ENCODE measurements at places on chromosomes 12 and 14.

- DNase-seq, result no peak
Measured at GRCh38 chr14:90405101-90405500, 8.3 kb downstream of the CALM1 start.

DNA sequence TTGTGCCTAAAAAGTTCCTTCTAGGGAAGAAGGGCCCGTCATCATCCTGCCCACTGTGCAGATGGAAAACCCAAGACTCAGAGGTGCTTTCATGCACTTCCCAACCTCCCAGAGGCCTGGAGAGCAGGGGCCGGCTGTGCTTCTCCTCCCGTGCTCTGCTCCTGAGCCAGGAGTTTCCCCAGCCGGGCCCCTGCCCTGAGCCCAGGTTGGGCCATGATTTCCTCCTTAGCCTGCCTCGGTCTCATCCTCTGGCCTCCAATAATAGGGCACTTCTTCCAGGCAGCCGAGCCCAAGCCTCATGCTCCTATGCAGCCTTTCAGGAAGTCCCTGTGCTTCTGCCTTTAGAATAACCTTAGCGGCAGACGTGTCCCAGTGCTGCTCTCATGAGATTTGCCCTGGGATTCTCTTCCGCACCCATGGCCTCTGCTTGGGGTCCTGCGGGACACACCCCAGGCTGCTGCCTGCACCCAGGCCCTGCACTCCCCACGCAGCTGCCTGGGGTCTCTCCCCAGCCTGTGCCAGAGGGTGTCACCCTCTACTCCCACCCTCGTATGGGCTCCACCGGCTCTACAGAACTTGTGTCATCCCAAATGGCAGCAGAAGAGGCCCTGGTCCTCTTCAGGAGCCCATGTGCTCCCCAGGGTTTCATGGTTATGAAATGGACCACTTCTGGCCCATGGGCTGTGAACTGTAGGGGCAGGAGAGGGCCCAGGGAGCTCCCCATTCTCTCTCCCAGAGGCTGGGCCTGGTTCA lies 359.3 kb downstream of the ADGRD1 start:
- no peak for DNase-seq

DNA sequence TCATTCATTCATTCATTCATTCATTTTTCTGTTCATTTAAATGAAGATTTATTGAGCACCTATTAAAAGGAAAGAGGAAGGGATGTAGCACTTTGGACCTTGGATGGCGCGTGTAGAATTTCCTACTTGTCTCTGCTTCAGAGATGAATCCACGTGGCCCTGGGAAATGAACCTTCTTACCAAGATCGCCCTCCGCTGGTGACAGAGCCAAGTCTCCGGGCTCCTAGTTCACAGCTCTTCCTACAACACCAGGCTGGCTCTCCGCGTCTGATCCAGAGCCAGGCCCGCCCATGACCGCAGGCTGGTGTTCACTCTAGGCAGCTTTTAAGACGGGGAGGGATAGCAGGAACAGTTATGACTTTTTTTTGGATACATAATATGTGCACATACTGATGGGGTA lies 70.9 kb upstream of the PIWIL1 start:
- no peak for DNase-seq

- DNase-seq, result no peak
Measured at GRCh38 chr12:4320497-4320852, 538 bp upstream of the TIGAR start.

GRCh38 chr12:38144049-38144448 lies 172.5 kb upstream of the ALG10B start:
- DNase-seq, result no peak

DNA sequence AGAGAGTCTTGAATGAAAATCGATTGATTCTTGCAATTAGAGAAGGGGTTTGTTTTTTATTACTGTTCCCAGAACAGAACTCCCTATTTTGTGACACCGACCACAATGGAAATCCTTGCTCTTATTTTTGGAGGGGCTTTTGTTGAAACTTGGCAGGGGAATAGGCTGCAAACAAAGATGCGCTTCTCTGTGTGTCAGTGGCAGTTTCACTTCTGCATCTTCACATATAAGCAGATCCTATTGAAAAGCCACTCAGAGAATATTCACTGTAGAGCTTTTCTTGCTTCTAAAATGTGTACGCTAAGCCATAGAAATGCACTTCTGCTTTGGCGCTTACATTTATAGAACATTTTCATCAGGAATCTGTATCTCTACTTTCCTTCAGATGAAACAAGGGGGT lies 1822.4 kb upstream of the SEL1L start:
- no peak for DNase-seq

DNA sequence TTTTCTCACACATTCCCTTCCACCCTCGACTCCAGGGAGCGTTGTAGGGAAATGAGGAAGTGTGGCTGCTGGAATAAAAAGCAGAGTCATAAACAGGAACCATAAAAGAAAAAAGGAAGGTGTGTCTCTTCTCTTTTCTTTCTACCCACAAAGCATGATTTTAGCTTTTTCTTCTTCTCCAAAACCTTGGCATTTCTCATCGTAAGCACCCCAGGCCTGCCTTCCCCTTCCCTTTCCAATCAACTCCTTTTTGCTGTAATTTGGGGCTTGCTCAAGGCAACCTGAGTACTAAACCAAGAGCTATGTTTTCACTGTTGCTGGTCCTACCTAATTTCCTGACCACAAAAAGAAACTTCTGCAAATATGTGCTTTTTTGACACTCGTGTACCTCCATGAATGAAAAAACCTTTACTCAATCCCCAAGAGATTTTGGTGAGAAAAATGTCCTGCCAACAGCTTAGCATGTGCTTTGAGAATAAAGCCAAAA lies 9.2 kb downstream of the PLBD1 start:
- no peak for DNase-seq

- DNase-seq, result no peak
Measured at GRCh38 chr14:71931492-71932228, 569 bp upstream of the RGS6 start.

DNA sequence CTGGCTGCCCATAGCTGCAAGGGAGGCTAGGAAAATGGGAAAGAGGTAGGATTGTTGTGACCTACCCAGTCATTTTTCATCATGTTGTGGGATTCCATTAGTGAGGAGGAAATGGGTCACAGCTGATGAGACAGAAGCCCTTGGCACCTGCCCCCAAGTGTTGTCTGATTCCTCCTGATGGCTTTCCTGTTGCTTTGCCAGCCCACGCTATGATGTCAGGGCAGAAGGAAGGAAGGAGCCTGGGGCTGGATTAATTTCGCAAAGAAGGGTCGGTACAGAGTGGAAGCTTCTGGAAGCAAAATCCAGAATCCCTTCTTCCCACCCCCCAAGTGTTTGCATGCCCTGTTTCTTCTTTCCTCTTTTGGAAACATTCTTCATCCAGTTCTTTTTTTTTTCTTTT lies 8.7 kb downstream of the OTUB2 start:
- no peak for DNase-seq

GRCh38 chr14:96357216-96357615 lies 5.9 kb downstream of the ATG2B start:
- DNase-seq, result no peak

- DNase-seq, result no peak
Measured at GRCh38 chr12:11075642-11076041, 13.5 kb upstream of the TAS2R46 start.

DNA sequence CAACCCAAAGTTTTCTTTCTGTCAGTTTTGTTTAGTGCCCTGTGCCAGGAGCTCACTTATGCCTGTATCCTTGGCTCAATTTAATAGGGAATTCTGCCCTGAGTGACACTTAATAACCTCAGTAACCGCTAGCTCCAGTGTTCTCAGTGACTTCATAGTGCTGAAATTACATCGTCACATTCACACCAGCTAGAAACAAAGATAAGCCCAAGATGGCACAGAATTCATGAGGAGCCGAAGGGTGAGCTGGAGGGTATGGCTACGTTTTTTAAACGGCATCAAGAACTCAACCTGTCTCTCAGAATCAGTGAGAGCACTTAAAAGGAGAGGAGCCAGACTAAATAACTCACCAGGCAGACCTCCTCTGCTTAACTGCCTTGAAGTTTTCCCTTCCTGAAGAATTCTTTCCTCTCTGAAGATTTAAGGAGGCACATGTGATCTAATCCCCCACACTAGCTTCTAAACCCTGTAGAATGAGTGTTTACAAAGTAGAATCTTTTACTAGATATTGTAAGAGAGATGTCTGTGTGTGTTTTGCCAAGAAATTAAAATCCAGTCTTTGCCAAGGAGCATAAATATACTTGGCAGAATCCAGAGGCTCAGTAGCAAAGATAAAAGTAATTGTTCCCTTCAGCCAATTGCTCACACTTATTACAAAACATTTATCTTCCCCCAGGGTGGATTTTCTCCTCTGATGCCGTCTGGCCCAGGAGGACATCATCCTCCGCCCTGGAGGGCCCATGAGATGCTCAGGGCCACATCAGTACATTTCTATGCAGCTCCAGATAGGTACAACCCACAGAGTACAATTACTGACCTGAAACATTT lies 37.3 kb downstream of the PTGER2 start:
- DNase-seq, result peak; percentile 38

DNA sequence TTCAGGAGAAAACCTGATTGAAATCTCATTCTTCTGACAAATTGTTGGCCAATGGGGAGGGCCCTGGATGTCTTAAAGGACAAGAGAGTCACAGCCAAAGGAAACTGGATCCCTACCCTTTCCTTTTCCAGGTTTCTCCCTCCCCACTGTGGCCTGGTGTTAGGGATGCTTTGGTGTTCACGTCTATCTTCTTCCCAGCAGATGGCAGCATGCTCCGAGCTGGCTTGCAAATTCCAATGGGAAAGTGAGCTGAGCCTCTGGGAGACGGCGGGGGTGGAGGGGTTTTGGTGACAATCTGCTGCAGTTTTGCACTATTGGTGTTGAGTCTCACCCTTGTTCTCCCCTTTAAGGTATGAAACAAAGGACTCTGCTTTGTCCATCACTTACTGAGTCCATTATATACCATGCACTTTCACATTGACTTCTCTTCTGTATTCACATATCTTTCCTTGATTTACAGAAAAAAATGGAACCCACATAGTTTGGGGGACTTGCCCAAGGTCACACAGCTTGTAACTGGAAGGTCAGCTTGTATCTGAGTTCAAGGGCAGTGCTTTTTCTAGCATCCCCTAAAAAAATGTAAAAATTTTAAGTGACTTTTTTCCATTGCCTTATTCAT lies 39.3 kb downstream of the CCDC177 start:
- peak; percentile 64 for DNase-seq

GRCh38 chr12:50149311-50149710 lies 17.9 kb downstream of the CERS5 start:
- no peak for DNase-seq

DNA sequence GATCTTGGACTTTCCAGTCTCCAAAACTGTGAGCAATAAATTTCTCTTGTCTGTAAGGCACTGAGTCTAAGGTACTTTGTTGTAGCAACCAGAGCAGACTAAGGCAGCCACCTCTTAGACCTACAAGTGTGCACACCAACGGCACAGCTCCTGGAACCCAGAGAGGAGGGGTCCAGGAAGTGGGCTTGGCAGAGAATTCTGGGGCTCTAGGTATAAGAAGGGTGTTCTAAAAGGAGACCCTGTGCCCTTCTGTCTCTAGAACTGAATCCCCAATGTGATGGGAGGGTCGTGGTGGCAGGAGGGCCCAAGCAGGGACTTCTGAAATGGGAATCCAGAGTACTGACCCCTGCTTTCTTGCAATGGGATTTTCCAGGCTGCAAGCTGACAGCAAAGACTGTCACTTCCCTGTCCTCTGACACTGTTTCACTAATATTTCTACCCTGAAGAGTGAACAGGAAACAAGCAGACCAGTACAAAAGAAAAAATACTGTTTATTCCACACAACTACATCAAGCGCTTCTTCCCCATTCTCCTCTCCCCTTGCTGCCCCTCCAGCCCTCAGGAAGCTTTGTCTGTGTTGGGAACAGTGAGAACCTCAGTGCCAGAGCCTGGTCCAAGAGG lies 13.6 kb upstream of the TFCP2 start:
- no peak for DNase-seq

DNA sequence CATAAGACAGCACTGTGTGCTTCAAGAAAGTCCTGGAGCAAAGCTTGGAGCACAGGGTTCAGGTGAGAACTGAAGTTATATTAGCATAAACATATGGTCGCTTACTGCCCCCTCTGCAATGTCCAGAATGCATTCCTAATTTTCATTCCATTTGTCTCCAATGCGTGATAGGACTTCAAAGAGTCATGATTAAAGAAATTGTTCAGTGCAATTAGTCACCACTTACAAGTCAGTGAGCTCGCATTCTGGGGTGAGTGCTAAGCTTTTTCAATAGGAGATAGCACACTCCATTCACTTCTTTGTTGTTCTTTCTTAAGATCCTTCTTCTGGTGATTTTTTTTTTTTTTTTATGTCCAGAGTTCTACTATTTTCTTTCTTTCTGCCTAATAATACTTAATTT lies 398.4 kb downstream of the SYT1 start:
- DNase-seq, result no peak

DNA sequence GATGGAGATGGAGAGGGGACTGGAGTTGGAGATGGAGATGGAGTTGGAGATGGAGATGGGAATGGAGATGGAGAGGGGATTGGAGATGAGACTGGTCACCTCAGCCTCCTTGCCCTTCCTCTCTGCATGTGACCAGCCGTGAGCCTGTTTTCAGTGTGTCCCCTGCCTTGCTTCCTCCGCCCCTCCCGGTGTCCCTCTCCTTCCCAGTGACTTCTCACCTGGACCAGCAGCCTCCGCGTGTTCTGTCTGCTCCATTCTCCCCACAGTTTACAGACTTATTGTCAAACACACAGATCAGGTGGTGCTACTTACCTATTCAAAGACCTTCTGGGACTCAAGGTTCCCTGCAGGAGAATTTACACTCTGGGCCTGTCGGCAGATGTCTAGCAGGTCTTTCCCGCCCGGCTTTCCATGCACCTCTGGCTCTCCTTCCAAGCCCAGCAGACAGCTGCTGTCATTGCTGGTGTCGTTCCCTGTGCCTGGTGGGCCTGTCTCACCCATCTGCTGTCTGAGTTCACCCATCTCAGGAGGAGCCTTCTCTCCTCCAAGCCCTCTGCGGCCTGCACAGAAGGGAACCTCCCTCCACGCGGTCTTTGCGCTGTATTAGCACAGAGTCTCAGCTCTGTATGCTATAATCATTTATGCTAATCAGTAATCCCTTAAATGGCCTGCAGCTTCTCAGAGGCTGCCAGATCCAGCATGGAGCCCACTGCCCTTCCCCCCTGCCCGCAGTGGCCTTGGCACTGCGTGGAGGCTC lies 62.1 kb downstream of the ADGRD1 start:
- DNase-seq, result no peak
